Naive thymus-derived CD8-positive, alpha-beta T cell (primary cell): ENCODE measurements at places on chromosomes 3 and 15.

DNA sequence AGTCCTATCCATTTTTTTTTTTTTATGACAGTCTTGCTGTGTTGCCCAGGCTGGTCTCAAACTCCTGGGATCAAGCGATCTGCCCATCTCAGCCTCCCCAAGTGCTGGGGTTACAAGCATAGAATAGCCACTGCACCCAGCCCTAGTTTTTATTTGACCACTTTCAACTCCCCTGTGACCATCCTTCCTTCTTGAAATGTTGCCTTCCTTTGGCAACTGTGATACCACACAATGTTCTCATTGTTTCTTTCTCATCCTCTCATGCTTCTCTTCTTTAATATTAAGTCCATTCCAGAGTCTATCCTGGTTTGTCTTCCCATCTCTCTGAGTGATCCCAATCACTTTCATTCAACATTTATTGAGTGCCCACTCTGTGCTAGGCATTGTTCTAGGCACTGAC, 7.9 kb upstream of the GPD1L start:
- no peak for DNase-seq

GRCh38 chr3:15860014-15860934, 62.5 kb upstream of the ANKRD28 start:
- no peak for DNase-seq

DNA sequence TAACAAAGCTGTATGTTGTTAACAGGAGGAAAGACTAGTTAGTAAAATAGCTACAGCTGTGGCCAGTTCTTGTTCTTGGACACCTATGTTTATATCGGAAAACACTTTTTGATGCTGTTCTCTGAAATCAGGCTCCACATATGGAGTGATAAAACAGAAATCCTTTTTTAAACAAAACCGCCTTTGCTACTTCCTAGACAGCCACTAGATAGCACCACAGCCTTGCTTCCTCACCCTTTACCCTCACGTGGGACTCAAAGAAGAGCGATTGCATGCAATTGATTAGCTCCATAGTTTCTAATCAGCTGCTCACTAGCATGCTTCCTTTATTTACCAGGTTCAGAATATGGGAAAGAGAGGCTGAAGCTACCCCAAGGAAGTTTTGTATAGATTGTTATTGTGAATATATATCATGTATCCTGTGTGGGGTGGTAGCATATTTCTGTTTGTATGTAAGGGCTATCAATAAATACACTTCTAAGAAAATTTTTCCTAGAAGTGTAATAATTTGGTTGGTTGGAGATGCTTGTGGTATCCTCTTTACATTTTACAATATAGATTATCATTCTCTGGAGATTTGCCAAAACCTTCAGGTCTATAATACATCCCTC, 4.3 kb upstream of the MTFMT start:
- DNase-seq, result no peak

DNA sequence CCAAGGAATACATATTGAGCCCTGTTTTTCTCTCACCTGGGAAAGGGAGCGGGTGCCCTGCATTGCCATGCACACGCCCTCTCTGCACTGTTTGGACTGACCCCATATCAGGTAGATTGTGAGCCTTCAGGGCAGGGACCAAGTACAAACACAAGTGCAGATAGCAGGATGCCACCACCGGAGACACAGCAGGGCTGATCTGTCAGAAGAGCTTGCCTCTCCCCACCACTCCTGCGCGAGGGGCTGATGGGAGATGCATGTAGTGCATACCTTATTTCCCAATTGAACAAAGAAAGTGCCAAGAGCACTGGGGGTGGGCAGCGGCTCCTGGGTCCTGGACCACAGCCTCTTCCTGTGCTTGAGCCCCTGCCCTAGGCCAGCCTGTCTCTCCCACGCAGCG, 9.0 kb upstream of the SLCO2A1 start:
- no peak for DNase-seq

- no peak for DNase-seq
Measured at GRCh38 chr3:115862099-115862498, 238.8 kb downstream of the GAP43 start.

DNA sequence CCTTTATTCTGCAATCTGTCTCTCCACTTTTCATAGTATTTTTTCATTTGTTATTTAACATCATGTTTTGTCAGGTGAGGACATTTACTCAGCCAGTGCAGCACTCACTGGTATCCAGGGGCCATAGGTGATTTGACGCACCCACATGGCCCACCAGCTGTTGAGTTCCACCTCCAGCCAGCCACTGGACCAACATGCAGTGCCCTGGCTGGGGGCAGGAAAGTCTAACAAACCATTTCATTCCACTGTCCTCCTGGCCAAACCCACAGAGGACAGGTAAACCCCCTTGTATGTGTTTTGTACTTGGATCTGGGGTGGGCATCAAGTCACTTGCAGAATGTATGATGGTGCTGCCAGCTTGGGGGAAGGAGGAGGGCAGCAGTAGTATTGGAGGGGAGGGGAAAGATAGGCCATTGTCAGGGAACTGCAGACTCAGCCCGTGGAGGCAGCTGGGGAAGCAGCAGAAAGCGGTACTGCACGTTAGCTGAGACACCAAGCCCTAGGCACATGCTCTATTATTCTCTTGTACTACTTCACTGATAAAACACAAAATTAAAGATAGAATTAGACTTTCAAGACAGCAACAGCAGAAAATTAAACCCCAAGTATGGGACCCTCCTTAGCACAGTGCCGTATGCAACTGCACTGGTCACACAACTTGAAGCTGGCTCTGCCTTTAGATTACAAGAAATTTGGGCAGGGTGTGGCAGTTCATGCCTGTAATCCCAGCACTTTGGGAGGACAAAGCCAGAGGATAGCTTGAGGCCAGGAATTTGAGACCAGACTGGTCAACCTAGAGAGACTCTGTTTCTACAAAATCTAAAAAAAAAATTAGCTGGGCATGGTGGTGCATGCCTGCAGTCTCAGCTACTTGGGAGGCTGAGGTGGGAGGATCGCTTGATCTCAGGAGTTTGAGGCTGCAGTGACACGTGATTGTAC, 15.4 kb upstream of the RPL24 start:
- no peak for DNase-seq

- DNase-seq, result no peak
Measured at GRCh38 chr3:35505181-35505580, 134.1 kb upstream of the ARPP21 start.
